ENCODE measurements at places on chromosomes 12 and 14. TPM values are rescaled to one million over a fixed set of nuclear protein-coding genes. Genes with fewer than 3 reads are reported as not detected.

GRCh38 chr12:7899755-7900154 is 27.0 kb upstream of the SLC2A14 start:
- no peaks in the 10 kb centered on the region for H3K36me3 ChIP-seq
- no peak overlapping the region for H3K4me3 ChIP-seq
- DNase-seq = no peak
- H3K27ac ChIP-seq = no peak overlapping the region
- no peaks in the 10 kb centered on the region for H3K4me1 ChIP-seq
- peaks cover 4% of the 10 kb centered on the region for H3K27me3 ChIP-seq

- no peak overlapping the region for H3K4me3 ChIP-seq
- H3K27ac ChIP-seq = no peak overlapping the region
- H3K36me3 ChIP-seq = no peaks in the 10 kb centered on the region
- H3K4me1 ChIP-seq = no peaks in the 10 kb centered on the region
- no peak for DNase-seq
Observed at GRCh38 chr14:103220134-103220981, 97.1 kb downstream of the TNFAIP2 start.

DNA sequence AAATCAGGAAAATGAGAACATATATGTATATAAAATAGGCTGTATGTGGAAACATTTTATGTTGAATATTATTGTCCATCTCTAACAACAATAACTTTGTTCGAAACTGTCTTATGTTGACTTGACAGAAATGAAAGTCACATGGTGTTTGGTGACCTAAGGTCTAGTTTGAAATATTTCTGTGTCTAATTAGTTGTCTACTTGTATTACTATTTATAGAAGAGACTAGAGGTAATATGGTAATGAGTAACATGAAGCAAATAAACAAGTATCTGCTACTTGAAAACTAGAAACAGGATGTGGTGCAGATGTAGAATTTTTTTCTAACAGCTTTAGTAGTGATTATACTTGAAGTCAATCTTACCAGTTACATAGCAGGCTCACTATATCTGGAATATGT is 3.9 kb downstream of the GPHN start:
- no peak overlapping the region for H3K4me3 ChIP-seq
- H3K27me3 ChIP-seq = peaks cover 48% of the 10 kb centered on the region
- H3K4me1 ChIP-seq = peaks cover 25% of the 10 kb centered on the region
- H3K36me3 ChIP-seq = no peaks in the 10 kb centered on the region
- no peak for DNase-seq

- peaks cover 6% of the 10 kb centered on the region for H3K27me3 ChIP-seq
- H3K36me3 ChIP-seq = no peaks in the 10 kb centered on the region
- H3K27ac ChIP-seq = no peak overlapping the region
- DNase-seq = no peak
- H3K4me3 ChIP-seq = no peak overlapping the region
- no peaks in the 10 kb centered on the region for H3K4me1 ChIP-seq
Observed at GRCh38 chr12:108400481-108400880, 61.4 kb upstream of the CMKLR1 start.

GRCh38 chr14:97432586-97432985 is 635.4 kb downstream of the VRK1 start:
- peaks cover 3% of the 10 kb centered on the region for H3K36me3 ChIP-seq
- H3K4me3 ChIP-seq = no peak overlapping the region
- peaks cover 10% of the 10 kb centered on the region for H3K4me1 ChIP-seq
- H3K27ac ChIP-seq = peak overlapping the region; percentile 30
- peak; percentile 59 for DNase-seq
- H3K27me3 ChIP-seq = no peaks in the 10 kb centered on the region

DNA sequence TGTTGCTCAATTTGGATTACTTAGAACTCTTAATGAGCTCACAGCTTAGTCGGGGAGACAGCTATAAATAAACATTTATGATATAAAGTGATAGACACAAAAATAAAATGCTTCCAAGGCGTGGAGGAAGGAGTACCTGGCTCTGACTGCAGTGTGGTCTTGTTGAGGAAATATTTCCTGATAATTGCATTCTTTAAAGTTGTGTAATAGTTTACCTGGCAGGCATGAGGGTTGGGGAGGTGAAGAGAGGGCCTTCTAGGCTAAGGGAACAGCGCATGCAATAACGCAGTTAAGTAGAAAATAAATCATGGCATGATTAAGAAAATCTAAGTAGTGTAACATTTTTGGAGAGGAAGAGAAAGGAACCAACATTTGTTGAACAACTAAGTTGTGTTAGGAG is 260.5 kb upstream of the ATP2B1 start:
- no peaks in the 10 kb centered on the region for H3K27me3 ChIP-seq
- DNase-seq = no peak
- no peak overlapping the region for H3K4me3 ChIP-seq
- H3K27ac ChIP-seq = no peak overlapping the region
- peaks cover 4% of the 10 kb centered on the region for H3K4me1 ChIP-seq
- H3K36me3 ChIP-seq = no peaks in the 10 kb centered on the region

DNA sequence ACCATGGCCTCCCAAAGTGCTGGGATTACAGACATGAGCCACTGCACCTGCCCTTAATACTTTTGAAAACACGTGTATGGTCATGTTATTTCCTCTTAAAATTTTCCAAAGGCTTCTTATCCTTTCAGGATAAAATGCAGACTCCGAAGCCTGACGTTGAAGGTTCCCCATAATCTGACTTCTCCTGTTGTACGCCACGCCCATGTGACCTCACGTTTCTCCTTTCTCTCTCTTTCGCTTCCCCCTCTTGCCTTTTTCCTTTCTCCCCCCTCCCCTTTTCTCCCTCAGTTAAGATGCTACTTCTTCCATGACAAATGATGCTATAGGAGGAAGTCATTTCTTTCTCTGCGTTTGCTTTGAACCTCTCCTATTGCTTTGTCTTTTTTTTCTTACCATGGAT is 266.0 kb downstream of the FBXL14 start:
- H3K27me3 ChIP-seq = no peaks in the 10 kb centered on the region
- no peak overlapping the region for H3K27ac ChIP-seq
- H3K4me1 ChIP-seq = peaks cover 12% of the 10 kb centered on the region
- H3K4me3 ChIP-seq = no peak overlapping the region
- no peaks in the 10 kb centered on the region for H3K36me3 ChIP-seq

DNA sequence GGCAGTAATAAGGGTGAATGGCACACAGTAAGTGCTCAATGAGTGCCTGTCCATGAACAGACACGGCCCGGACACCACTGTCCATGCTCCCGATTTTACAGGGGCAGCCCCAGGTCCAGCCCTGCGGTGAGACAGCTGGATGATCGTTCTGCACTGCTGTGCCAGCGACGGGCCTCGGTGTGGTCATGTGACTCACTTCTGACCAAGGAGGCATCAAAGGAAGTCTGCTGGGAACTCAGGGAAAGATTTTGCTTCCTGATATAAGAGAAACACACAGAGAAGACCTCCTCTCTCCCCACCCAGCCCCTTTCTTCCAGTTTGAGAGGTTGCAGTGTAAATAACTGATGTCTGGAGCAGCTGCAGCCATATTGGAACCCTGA is 126.6 kb downstream of the SCARB1 start:
- peaks cover 6% of the 10 kb centered on the region for H3K4me1 ChIP-seq
- no peak for DNase-seq
- no peak overlapping the region for H3K4me3 ChIP-seq
- H3K36me3 ChIP-seq = no peaks in the 10 kb centered on the region

- no peaks in the 10 kb centered on the region for H3K36me3 ChIP-seq
- H3K27ac ChIP-seq = no peak overlapping the region
- DNase-seq = no peak
- H3K27me3 ChIP-seq = no peaks in the 10 kb centered on the region
- H3K4me3 ChIP-seq = no peak overlapping the region
- H3K4me1 ChIP-seq = no peaks in the 10 kb centered on the region
Observed at GRCh38 chr14:36859119-36859518, 197.5 kb downstream of the PAX9 start.

DNA sequence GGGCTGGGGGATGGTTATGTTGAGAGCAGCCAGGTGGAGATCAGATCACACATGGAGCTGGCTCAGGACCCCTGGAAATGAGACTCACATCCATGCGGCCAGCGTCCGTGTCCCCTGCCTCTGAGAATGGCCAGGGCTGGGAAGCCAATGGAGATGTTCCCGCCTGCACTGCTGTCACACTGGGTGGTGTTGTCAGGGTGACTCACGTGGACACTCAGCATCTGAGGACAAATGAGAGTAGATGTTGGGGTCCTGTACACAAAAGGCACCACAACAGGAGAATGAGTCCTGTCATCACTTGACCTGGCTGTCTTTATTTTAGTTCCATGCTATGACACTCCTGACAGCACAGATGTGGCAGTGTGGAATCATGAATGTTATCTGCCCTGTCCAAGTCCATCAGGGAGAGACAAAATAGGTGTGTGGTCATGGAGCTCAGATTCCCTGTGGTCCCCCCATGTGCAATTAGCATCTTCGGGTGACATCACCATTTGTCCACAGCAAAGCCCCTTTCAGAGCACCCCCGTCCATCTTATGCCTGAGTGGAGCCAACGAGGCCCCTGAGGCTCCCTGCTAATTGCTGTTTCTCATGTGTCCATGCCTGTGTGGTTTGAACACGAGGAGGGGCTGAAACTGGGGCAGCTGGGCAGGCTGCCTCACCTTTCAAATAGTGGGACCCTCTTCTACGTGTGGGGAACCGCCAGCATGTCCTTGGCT is 393.5 kb downstream of the AACS start:
- no peaks in the 10 kb centered on the region for H3K4me1 ChIP-seq
- H3K27me3 ChIP-seq = peaks cover 2% of the 10 kb centered on the region
- no peaks in the 10 kb centered on the region for H3K36me3 ChIP-seq

DNA sequence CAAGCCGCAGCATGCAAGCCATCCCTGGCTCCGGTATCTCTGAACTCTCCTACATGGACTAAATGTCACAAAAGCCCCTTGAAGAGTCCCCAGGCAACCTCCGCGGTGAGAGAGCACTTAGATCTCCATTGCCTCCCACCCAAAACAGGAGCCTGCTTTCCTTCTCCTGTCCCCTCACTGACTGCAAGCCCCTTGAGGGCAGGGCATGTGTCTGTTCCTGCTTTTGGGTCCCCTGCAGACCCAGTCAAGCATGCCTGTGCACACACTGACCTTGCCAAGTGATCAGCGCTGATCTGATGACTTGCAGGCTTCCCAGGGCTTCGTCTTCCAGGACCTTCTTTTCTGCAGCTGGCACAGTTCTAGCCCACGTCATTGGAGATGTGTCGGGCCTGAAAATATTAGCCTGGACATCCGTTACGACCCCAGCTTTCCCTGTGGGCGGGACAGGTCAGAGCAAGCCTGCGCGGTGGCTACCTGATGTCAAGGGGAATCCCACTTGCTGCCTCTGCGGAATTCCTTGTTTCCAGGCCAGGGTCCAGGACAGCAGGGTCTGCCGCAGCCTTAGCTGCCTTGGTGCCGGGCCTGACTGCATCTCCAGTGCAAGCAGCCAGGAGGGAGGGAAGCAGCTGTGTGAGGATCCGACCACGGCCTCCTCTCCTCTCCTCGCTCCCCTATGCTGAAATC is 92.5 kb downstream of the FBXL14 start:
- no peak overlapping the region for H3K4me3 ChIP-seq
- peaks cover 13% of the 10 kb centered on the region for H3K4me1 ChIP-seq
- no peak for DNase-seq
- H3K36me3 ChIP-seq = no peaks in the 10 kb centered on the region
- peaks cover 43% of the 10 kb centered on the region for H3K27me3 ChIP-seq

DNA sequence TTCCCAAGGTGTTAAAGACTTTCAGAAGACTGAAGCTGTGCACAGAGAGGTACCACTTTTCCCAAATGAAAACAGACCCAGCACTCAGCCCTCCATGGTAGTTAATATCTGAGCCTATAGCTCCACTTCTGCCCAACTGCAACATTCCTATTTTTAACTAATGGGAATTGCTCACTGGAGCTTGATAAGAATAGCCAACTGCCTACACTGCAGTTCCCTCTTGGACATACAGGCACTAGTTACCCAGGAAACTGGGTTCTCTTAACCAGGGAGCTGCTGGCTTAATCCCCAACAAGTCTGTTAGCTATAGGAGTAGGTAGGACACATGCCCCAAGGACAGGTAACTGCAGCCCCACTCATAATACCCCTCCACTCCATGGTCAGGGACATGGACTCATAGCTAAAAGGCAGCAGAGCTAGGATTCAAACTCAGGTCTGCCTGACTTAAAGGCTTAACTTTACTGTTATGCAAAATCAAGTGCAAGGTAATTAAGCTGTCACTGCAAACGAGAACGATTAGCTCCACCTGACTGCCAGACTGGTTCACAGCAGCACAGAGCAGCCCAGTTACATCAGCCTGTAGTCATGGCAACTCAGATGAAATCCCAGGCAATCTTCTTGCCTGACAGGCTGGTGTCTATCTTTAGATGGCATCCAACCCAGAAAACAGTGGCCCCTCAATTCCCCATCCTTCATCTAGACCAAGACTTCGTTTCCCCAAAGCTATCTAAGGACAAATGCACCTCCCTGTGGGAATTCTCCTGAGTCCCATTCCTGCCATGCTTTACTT is 77.1 kb upstream of the ACTN1 start:
- peaks cover 23% of the 10 kb centered on the region for H3K4me1 ChIP-seq
- H3K4me3 ChIP-seq = no peak overlapping the region
- H3K27me3 ChIP-seq = no peaks in the 10 kb centered on the region
- H3K36me3 ChIP-seq = peaks cover 30% of the 10 kb centered on the region
- DNase-seq = no peak
- H3K27ac ChIP-seq = no peak overlapping the region

DNA sequence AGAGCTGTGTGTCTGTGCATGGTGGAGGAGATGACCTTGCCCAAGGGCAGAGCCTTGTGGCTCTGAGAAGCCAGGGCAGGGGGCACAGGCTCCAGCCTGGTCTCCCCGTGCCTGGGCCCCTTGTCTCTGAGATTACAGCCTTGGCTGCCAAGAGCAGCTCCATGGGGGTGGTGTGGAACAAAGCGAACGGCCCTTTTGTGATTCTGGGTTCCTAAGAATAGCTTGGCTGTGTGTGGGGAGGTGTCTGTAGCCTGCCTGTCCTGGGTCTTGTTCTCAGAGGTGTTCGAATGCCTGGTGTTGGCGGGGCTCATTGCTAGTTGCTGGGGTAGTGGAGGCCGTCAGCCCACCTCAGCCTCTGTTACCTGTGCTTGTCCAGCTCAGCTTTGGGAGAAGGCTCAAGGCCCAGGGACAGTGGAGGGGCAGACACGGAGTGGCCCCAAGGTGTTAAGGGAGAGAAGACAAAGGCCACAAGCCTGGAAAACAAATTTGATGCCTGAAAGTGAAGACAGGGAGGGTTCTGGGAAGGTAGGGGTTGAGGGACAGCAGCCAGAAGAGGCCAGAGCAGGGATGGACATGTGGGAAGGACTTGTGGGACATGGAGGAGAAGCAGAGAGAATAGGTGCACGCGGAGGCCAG is 7.4 kb upstream of the MYH7 start:
- peaks cover 9% of the 10 kb centered on the region for H3K4me1 ChIP-seq
- peaks cover 5% of the 10 kb centered on the region for H3K27me3 ChIP-seq
- H3K4me3 ChIP-seq = no peak overlapping the region

DNA sequence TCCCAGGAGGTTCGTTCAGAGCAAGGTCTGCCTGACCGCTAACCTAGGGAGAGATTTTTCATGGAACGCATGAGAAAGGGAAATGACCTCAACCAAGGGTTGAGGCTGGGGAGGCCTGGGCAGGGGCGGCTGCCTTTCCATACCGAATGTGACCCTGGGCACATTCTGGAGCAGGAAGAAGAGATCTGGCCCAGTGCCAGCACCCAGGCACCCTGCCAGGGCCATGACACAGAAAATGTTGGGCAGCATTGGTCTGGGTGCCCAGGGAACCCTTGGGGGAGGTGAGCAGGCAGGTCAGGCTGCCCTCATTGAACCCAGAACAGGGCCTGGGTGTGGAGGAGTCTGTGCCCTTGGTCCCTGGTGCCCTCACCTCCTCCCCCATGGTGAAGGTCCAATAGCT is 106.8 kb downstream of the CALM1 start:
- no peak overlapping the region for H3K4me3 ChIP-seq
- no peak for DNase-seq
- no peaks in the 10 kb centered on the region for H3K36me3 ChIP-seq

The TWF1 gene
- total RNA-seq = 25.2 TPM

The STAC3 gene
- total RNA-seq = 5.4 TPM

The MUCL1 gene
- total RNA-seq = not detected

The NFE2 gene
- not detected for total RNA-seq

The ZFHX2 gene
- 1.8 TPM for total RNA-seq

The PHETA1 gene
- 3.4 TPM for total RNA-seq

The POU6F1 gene
- 3.6 TPM for total RNA-seq

The CDK17 gene
- total RNA-seq = 32.7 TPM

The CCDC177 gene
- not detected for total RNA-seq

The KCNC2 gene
- total RNA-seq = not detected

Measured in activated CD8-positive, alpha-beta memory T cell treated with anti-CD3 and anti-CD28 coated beads, Interleukin-2, amount 10 ng/mL, durations not matched to agents 7 days and 5 days (primary cell).